ENCODE measurements at places on chromosomes 5 and 9.

DNA sequence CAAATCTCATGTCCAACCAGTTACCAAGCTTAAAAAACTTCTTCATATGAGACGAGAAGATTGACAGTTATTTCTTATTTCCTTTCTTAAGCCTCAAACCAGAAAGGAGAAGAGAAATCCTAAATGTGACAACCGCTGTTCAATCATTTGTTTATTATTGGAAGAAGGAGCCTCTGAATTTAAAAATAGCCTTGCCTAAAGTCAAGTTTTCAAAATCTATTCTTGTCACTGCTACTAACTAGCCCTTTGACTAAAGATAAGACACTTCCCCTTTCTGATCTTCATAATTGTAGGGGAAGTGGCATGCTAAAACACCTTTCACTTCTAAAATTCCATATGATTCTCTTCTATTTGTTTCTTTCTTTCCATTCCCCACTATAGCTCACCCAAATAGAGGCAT, 106.2 kb upstream of the EMB start:
- DNase-seq = no peak

GRCh38 chr5:54638106-54638505, 120.5 kb downstream of the SNX18 start:
- DNase-seq = peak; percentile 21

DNA sequence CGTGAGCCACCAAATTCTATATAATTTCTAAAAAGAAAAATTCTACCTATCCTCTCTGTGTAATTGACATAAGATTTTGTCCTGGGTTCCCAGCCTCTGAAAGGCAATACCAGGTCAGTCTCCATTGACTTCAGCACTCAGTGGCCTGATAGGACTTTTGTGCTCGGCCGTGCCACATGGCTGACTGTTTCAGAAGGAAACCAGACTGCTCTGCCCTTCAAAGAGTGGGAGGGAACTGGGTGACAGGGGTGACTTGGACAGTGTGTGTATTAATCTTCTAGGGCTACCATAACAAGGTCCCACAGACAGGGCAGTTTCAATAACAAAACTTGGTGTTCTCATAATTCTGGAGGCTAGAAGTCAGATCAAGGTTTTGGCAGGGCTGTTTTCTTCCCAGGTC, 43.0 kb downstream of the ARHGAP26 start:
- no peak for DNase-seq

GRCh38 chr5:74919487-74919886, 53.3 kb upstream of the FAM169A start:
- DNase-seq = peak; percentile 26

DNA sequence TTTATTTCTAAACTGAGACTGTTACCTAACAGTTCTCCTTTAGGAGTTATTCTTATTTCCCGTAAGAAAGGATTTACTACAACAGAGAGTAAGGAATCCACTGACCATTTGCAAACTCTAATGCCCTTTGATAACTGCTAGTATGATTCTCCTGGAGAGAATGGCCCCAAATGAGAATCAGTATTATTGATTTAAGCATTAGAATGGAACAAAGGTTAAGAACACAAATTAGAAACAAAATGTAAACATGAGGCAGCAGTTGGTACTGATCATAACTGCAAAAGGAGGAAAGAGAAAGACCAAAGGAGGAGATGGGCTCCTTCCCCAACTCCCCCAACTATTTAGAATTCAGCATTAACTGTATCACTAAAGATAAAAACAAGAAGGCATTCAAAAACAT, 30.7 kb downstream of the PSIP1 start:
- no peak for DNase-seq

GRCh38 chr9:130053504-130054324, at the start of gene GPR107:
GPR107 (plus strand) TSS chr9:130053906; CDS start chr9:130053933, 27 bp downstream.
- DNase-seq = peak; percentile 63

DNA sequence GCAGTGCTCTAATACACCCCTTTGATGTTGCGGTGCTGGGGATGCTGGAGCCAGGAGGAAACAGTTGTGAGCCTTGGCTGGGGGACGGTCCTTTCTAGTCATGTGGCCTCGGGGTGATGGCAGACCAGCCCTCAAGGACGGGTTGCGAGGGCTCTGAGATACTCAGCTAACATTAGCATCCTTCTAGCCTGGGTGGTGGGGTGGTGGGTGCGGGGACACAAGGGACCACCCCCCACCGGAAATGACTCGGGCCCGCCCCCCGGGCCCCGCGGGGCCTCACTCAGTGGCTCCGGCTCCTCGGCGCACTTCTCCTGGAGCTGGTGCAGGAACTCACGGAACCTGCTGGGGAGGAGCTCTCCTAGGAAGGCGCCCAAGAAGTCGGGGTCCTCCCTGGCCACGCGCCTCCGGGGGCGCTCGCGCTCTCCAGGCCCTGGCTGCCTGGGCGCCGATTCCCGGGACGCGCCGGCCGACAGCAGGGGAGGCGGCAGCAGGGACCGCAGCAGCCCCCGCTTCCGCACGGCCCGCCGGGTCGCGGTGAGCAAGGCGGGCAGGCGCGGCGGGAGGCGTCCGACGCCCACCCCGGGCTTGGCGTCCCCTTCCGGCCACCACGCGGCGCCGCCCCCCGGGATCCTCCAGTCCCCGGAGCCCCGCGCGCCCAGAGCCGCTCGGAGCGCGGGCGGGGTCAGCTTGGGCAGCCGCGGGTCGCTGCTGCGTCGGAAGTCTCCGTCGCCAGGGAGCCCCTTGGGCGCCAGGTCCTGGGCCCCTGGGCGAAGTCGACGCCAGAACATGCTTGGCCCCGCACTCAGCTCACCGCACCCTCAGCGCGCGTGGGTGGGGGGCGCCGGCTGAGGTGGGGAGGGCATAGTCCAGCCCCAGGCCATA, 873 bp downstream of the C9orf50 start:
- DNase-seq = no peak

GRCh38 chr9:105883847-105884246, 189.5 kb downstream of the TMEM38B start:
- DNase-seq = no peak

- no peak for DNase-seq
Measured at GRCh38 chr9:14417237-14417636, 103.3 kb upstream of the NFIB start.

DNA sequence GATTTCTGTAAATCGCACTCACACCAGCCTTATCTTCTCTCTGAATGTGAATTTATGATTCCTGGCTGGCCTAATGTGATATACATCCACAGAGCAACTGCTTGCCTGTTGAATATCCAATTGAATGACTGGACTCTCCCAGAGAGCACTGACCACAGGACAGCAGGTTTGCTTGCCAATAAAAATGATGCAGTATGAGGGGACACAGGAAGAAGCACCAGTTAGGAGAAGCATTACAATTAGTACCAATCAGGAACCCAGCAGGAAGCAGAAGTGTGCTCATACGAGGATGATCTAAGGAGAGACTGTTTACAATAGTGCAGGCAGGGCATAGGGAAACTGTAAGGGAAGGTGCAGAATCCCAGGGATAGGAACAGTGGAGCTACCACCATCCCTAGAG, 127.2 kb upstream of the ZNF366 start:
- no peak for DNase-seq

GRCh38 chr9:24044576-24044975, 218.5 kb upstream of the ELAVL2 start:
- DNase-seq = no peak

DNA sequence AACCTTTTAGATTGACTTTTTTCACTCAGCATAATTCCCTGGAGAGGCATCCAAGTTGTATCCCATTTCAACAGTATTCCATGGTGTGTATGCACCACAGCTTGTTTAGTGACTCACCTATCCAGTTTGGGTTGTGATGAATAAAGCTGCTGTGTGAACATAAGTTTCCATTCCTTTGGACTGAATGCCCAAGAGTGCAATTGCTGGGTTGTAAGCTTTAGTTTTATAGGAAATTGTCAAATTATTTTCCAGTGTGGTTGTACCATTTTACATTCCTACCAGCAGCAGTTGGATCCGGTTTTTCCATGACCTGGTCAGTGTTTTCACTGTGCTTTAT, 60.9 kb upstream of the TMED7 start:
- no peak for DNase-seq

- no peak for DNase-seq
Measured at GRCh38 chr5:158484150-158484549, 615.6 kb downstream of the EBF1 start.

DNA sequence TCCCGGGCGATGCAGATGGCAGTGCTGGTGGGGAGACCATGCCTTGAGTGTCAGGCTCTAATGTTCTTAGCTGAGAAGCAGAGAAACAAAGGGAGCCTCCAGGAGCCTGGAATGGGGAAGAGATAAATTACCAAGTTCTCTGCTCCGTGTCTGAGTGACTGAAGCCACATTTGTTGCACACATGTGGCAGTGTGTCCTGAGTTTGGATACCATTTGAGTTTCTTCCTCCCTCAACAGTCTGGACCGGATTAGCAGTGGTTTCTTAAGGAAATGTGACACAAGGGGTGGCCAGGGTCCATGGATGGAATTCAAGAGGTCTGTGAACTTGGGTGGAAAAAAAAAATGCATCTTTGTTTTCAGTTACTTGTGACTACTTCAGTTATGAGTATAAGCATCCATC, 50.7 kb upstream of the GARNL3 start:
- no peak for DNase-seq

GRCh38 chr9:31030741-31031202, 1353.7 kb upstream of the ACO1 start:
- no peak for DNase-seq

GRCh38 chr5:45691656-45692055, 4.5 kb downstream of the HCN1 start:
- DNase-seq = no peak

DNA sequence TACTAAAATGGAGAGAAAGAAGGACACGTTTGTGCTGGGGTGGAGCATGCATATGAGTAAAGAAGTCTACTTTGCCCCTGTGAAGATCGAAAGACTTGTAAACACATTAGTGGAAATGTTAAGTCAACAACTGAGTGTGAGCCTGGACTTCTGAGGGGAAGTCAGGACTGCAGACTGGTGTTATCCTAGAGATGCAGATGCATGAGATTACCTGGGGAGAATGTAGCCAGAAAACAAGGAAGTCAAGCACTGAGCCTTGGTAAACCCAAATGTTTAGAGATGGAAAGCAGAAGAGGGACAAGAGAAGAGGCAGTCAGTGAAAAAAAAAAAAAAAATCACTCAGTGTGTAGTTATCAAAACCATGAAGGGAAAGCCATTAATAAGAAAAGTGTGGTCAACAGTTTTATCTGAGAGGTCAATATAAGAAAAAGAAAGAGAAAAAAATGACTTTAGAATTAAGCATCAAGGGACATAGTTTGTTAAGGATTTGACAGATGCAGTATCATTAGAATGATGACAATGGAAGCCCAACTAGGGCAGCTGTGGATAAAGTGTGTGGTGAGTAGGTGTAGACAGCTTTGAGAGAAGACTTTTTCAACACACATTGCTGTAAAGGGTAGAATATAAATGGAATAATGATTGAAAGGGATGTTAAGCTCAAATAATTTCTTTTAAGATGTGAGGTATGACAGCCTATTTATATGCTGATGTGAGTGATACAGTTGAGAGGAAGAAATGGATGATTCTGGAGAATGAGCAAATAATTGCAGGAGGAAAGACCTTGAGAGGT, 22.2 kb downstream of the JAKMIP2 start:
- no peak for DNase-seq

- DNase-seq = no peak
Measured at GRCh38 chr5:108297042-108297601, 84.8 kb downstream of the FBXL17 start.

DNA sequence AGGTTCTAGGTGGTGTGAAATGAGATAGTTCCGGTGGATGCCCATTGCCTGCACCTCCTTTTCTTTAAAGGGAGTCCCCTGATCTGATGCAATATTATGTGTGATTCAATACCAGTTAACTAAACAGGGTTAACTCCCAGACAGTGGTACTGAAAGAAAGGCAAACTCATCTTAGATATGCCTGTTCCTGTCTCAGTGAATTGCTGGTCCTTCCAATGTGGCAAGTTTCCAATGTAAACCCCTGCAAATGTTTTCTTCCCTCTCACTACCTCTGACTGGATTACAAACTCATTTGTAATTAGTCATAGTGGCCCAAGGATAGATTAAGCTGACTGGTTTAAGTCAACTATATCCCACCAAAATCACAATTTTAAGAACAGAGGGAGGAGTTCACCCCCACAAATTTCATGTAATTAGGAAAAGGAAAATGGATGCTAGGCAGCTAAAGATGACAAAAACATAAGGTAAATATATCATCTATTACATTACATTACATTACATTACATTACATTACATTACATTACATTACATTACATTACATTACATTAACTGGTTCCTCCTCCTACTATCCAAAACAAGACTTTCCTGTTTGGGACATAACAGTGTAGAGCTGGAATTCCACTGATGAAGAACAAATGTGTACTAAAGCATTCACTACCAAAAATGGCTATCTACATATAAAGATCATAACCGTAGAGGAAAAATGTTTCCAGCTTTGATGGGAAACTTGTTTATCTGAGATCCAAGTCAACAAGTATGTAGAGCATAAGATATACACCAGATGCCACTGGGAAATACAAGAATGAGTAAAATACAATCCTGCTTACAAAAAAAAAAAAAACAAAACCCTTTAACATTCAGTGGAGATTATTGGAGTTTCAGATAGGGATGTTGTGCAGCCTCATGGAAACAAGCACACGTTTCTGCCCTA, 121.5 kb upstream of the SNX2 start:
- DNase-seq = no peak

- DNase-seq = no peak
Measured at GRCh38 chr5:81884871-81885270, 87.0 kb upstream of the ATG10 start.

DNA sequence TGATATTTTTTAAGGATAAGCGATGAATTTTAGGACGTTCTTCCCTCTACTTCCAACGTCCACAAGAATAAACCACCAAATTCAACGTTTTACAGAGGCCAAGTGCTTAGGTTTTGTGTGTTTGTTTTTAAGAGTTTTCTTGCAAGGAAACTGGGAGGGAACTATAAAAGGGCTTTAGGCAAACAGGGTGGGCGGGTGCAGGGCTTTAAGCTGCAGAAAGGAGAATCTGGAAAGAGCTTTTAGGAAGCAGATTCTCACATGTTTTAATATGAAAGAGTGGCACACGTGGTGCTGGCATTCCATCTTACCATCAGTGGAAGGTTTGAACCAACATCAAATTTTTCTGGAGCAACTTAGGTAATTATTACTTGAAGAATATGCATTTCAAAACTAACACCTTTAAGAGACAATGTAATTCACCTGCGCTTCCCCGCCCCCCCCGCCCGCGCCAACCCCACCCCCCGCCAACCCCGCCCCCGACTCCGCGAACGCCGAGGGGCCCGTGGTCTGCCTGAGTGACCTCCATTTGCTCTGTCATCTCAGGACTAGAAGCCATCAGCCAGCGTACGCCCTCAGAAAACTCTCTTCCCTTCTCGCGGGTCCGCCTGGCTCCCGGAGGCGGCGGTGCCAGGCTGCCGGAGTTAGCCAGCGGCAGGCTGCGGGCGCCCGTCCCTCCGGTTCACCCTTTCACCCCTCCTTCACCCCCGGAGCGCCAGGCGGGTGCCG, 911 bp upstream of the PIK3R1 start:
- no peak for DNase-seq
